ENCODE measurements at places on chromosomes 6 and 20. TPM values are rescaled to one million over a fixed set of nuclear protein-coding genes. Genes with fewer than 3 reads are reported as not detected.

NPEPL1 gene
- 19.0 TPM for total RNA-seq

POPDC3 gene
- 5.2 TPM for total RNA-seq

SAMD10 gene
- total RNA-seq: 1.6 TPM

RAD21L1 gene
- total RNA-seq: not detected

MUCL3 gene
- not detected for total RNA-seq

WFDC12 gene
- 1.1 TPM for total RNA-seq

SLC35F1 gene
- total RNA-seq: 3.1 TPM

CCDC170 gene
- 1.9 TPM for total RNA-seq

SALL4 gene
- 2.7 TPM for total RNA-seq

GNMT gene
- total RNA-seq: 0.20 TPM

ATP9A gene
- 24.6 TPM for total RNA-seq

BPIFB2 gene
- not detected for total RNA-seq

MAP3K5 gene
- 17.0 TPM for total RNA-seq

PBOV1 gene
- not detected for total RNA-seq

HS3ST5 gene
- 0.30 TPM for total RNA-seq

HUS1B gene
- 1.1 TPM for total RNA-seq

CLPSL1 gene
- not detected for total RNA-seq

HTR1E gene
- total RNA-seq: not detected

TPBG gene
- 12.8 TPM for total RNA-seq

BANF2 gene
- total RNA-seq: not detected
